ENCODE measurements at places on chromosomes 13 and 19.

DNA sequence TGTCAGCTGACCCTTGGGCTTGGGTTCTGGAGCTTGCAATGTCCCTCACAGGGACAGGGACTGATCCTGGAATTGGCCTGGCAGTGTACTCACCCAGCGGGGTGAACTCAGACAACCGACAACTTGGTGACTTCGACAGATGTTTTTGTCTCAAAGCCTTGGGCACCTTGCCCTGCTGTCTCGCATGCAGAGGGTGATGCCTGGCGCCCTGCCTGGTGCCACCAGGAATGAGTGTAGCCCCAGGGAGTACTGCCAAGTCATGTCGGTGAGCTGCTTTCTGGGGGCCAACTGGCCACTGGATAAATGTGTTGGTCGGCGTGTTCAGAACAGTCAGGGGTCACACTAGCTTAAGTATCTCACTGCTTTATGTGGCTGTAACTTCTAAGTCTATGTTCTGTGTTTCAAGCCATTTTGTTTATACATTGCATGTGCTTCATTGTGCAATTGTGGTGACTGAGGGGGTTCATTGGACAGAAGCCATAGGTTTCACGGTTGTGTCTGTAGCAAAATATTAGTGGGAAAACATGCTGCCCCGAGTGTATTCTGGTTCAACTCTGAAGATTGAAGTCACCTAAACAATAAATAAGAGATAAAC is 96.3 kb upstream of the TNFSF11 start:
- no peak for DNase-seq

- no peak for DNase-seq
Observed at GRCh38 chr19:4373601-4374497, 26.5 kb downstream of the SH3GL1 start.

- no peak for DNase-seq
Observed at GRCh38 chr19:44566984-44567383, 37.5 kb upstream of the CEACAM20 start.

- DNase-seq = no peak
Observed at GRCh38 chr13:51534041-51534817, 50.0 kb upstream of the WDFY2 start.

DNA sequence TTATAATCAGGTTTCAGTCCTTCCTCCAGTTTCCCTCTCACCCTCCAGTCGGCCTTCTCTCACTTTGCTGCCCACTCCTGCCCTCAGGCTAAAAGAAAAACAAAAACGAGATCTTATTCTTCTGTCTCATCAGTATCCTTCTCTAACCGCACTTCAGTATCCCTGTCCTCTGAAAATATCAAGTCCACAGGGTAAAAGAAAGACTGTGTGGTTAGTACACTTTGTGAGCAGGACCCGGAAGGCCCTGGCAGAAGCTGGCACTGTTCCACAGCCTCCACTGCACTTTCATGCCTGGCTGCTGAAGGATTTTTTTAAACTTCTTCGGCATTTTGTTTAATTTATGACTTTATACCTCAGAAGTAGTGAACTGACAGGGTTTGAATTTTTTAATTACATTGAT is 51.8 kb downstream of the TM9SF2 start:
- no peak for DNase-seq

DNA sequence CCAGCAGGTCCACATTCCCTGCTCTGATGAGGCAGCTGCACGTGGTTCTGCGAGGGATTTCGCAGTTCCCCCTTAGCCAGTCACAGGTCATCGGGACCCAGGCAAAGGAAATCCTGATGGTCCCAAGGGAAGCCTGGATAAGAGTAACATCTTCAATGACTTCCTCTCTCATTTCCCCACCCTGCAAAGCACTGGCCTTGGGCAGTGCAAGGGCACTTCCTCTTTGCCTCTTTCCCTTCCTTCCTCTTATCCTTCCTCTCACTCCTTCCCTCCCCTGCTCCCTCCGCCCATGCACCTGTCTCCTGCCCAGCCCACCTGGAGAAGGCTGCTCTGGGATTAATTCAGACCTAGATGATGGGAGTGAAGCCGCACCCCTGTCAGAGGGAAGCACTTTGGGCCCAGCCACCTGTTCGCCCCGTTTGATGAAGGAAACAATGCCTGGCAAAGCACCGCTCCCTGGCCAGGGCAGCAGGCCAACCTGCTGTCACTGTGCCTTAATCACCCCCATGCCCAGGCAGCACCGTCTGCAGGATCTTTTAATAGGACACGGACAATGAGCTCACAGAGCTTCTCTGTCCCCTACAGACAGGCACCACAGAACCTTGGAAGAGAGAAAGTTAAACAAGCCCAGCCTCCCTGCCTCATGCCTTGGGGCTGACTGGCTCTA is 113.5 kb upstream of the PABPC3 start:
- no peak for DNase-seq

GRCh38 chr13:65642996-65643395 is 1587.1 kb downstream of the PCDH9 start:
- no peak for DNase-seq

DNA sequence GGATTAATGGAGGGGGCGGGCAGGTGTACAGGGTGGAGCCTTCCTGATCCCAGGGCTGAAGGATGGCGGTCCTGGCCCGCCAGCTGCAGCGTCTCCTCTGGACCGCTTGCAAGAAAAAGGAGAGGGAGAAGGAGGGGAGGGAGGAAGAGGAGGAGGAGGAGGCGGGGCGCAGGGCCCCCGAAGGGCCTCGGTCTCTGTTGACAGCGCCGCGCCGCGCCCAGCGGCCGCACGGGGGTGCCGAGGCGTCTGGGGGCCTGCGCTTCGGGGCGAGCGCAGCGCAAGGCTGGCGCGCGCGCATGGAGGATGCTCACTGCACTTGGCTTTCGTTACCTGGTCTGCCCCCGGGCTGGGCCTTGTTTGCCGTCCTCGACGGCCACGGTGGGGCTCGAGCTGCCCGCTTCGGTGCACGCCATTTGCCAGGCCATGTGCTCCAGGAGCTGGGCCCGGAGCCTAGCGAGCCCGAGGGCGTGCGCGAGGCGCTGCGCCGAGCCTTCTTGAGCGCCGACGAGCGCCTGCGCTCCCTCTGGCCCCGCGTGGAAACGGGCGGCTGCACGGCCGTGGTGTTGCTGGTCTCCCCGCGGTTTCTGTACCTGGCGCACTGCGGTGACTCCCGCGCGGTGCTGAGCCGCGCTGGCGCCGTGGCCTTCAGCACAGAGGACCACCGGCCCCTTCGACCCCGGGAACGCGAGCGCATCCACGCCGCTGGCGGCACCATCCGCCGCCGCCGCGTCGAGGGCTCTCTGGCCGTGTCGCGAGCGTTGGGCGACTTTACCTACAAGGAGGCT is at the start of gene PPM1N:
TSS of gene PPM1N (plus strand) at position 33 of the 785 bp plus-strand sequence. CDS start at position 63, 30 bp downstream.
- DNase-seq = no peak

- no peak for DNase-seq
Observed at GRCh38 chr19:19034204-19034624, 811 bp downstream of the ARMC6 start.

DNA sequence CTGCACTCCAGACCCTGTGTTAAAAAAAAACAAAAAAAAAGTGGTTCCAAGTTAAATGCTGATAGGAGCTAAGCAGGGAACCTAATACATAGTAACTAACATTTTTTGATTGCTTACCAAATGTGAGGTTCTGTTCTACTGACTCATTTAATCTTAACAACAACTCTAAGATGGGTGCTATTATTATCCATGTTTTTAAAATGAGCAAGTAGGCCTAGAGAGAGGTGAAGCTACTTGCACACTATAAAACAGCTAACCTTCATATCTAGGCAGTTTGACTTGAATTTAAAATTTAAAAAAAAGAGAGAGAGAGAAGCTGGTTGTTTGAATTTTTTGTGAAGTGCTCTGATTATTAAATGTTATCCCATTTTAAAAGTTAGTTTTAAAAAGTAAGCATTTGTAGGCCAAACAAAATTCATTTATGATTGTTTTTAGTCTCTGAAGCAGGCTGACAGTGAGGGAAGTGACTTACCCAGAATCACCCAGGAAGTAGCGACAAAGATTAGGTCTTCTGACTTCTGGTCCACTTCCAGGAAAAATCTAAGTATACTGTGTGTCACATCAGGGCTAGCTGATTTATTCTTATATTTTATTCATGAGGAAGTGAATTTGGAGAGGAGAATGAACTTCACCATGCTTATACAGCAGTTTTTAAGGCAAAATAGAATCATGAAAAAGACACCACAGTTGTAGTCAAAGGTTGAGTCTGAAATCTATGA is 2.4 kb downstream of the SIGLECL1 start:
- no peak for DNase-seq

GRCh38 chr19:41565379-41565720 is 10.6 kb upstream of the CEACAM21 start:
- DNase-seq = no peak

DNA sequence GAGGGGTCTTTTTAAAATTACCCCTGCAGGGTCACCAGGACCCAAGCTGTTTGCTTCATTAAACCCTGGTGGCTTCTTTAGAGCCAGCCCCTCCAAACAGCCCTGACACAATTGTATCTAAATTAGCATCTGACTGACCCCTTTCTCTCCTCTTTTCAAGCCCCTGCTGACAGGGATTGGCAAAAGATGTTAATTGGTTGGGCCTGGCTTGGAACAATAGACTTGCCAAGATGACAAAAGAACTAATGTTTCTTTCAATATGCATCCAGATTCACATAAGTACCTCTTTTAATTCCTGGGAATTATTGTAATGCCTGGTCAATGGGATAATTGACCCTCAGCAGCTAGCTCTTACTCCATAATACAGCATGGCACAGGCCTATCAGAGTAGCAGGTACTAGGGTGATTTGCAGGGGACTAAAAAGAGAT is 140.8 kb downstream of the SHISA2 start:
- DNase-seq = no peak

DNA sequence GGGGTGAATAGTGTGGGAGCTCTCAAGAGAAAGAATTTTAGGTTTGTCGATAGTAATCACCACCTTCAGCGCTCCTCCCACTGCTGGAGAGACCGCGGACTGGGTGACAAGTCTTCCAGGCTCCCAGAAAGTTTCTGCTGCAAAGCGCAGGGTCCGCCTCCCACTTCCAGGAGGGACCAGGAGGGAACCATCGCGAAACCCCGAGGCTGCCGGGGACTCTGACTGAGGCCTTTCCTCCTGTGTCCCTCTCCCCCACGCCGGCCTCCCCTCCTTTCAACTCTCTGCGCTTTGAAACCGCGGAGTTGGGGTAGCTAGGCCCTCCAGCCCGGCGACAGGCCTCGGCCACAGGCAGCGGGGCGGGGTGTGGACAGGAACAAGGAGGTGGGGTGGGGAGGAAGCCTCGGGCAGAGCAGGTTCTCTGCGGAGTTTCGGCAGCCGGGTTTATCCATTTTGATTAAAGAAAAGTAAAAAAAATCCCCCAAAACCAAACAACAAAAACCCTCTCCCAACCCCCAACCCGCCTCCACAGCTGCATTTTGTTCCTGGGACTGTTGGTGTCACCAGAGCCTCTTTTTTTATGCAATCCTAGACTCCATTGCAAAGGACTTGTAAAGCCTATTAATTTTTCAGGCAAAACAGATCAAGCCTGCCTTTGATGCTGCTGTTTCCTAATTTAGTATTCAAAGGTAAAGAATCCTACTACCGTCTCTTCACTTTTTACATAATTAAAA is 157.2 kb downstream of the TM9SF2 start:
- DNase-seq = no peak

DNA sequence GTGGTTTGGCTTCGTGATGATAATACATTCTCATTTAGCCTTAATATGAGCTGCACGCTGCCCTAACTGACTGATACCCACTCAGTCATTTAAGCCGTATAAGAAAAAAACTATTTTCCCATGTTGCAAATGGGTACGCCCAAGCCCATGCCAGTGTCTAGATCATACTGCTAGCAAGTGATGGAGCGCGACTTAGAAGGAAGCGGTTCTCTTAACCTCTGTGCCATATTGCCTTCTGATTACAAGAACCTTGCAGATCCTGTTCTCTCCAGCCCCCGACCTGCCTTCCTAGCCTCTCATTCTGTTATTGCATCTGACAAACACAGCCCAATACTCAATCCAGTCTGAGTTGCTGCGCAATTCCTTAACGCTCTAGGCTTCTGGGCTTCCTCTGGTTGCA is 603 bp downstream of the GPALPP1 start:
- no peak for DNase-seq

DNA sequence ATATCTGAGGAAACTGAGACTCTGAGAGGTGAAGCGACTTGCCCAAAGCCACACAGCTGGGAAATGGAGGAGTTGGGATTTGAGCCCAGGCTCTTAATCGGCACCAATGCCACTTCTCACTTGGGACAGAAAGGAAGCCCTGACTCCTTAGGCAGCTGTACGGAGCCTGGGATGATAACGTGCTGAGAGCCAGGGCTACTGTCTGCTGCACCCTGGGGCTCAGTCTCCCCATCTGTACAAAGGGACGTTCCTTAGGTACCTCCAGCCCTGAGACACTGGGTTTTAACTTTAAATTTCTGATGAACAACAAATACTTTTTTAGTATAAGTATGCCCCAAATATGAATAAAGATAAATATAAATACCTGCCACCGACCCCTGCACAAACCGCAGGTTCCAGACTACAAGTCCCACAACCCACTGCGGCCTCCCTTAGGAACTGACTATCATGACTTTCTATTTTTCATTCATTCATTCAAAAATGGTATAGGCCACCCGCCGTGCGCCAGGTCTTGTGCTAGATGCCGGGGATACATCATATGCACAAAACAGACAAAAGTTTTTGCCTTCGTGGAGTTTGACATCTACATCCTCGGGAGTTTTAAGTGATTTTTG is 776 bp upstream of the NCLN start:
- peak; percentile 31 for DNase-seq

DNA sequence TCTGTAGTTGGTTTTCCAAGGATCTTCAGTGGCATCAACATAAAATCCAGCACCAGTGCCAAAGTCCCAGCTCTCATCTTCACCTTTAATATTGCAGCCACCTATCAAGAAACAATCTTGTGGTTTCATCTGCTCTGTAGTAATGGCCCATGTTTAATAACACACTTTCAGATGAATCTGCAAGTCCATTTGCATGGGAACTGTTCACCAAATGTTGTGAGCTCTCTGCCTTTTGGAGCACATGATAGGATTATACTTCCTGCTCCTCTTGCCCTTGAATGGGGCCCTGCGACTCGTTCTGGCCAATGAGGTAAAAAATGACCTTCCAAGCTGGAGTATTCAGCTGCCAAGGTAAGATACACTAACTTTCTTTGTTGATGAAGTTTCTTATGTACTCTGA is 14.3 kb downstream of the ESD start:
- DNase-seq = no peak

GRCh38 chr13:44626176-44626575 is 50.0 kb upstream of the TSC22D1 start:
- DNase-seq = no peak

Measured in thoracic aorta (tissue), 2 donors.